Cerebellar nuclear complex (tissue), 1 donor: ENCODE measurements at places on chromosomes 12 and 14.

DNA sequence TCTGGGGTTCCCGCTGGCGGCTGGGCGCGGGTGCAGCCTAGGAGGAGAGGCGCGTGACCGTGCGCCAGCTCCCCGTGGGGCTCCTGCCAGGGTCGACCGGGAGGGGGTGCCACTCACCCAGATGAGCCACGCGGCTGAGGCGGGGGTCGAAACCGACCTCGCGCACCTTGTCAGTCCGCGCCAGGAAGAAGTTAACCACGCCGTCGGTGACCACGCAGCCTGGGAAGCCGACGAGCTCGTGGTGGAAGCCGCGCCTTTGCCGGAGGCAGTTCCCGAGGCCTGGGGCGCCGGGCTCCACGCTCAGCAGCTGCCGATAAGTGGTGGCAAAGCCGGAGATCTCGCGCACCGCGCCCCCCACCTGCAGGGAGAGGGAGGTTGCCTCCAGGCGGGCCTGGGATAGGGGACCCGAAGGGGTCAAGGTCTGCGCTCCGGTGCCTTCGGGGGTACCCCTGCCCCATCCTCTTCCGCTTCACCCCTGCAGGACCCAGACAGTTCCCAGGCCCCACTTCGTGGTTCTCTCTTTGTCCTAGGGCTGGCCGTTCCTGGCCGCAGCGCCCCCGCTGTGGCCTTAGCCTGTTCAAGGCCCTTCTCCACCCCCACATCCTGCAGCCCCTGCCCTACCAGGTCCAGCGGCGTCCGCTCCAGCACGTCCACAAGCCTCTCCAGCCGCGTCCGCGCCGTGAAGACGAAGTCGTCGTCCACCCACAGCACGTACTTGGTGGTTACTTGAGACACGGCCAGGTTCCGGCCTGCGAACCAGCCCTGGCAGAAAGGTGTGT, 5.3 kb downstream of the B4GALNT1 start:
- DNase-seq, result no peak

DNA sequence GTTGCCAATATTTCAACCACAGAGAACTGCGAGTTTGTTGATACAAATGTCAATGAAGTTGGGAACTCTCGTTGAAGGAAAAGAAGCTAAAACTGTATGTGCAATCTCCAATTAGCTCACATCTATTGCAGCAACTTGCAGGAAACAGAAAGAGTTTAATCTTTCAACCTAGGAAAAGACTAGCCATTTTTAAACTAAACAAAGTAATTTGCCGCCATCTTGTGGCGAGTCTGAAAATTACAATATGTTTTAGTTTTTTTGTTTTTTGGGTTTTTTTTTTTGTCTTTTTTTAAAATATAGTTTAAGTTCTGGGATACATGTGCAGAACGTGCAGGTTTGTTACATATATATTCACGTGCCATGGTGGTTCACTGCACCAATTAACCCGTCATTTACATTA, 131.2 kb upstream of the FOXG1 start:
- DNase-seq, result no peak

DNA sequence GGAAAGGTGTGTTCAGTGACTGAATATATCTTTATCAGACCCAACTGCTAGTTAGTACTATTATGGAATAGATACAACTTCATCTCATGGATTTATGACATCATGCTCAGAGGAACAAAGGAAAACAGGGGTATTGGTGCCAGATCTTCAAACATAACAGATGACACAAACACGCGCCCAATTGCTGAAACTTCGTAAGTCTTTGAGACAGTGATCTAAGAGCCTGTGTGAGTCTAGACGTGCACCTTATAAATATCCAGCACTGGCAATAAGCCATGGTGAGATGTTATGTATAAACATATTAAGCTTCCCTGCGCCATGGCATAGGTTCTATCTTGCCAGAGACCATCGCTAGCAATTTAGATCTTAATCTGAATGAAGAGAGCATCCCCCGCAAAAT, 42.2 kb upstream of the NR2C1 start:
- no peak for DNase-seq

- no peak for DNase-seq
Observed at GRCh38 chr12:119157978-119158377, 20.8 kb upstream of the HSPB8 start.

DNA sequence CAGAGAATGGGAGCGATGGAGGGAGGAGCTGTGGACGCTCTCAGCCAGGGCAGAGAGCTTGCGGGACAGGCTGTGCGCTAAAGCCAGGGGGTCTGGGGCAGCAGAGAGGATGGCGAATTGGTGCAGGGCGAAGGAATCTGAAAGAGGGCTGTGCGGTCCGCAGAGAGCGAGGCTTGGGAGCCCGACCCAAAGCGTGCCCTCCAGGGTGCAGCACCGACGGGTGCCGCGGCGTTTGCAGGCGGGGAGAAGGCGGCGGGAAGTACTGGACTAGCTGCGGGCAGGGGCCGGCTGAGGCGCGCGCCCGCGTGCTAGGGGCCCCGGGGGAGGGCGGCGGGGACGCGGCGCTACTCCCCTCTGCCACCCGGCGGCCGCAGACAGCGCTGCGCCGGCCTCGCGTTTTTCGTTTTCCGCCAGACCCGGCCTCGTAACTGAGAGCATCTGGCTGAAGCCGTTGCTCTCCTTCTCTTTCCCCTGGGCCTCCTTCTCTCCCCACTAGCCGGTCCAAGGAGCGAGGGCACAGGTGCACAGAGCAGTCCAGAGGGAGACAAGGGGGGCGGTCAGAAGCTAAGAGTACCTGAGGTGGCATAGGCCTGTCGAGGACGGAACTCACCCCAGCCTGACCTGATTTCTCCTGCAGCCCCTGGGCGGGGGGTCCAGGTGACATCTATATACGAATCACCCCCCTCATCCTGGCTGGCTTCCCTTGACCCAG, 24.9 kb downstream of the SLC6A12 start:
- DNase-seq, result peak; percentile 21

GRCh38 chr12:57098546-57098945, 9.6 kb downstream of the NAB2 start:
- no peak for DNase-seq

DNA sequence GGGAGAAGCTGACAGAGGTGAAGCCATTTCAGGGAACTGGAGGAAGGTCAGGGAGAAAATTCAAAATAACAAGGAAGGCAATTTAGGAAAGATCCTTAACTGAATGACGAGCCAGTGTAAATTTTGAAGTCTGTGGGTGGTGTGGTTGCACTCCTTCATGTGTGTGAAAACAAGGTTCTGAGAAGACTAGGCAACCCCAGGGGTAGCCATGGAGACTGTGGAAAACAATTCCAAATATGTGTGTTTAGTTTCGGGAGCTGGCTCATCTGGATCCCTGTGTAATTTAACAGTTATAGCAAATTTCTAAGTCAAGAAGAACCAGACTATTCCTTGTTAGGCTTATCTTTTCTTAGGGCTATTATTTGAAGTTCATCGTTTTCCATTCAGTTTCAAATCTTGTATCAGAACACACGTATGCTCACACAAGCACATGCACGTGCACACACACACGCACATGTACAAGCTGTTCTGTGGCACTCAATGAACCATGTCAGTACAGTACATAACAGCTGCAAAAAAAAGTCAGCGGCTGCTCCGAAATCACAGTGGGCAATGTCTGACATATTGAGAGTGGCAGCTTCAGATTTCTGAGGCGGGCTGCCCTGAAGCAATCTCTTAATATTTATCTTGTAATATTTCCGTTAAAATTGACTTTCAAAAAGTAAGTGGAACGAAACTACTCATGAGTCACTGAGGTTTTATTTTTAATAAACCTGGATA, 411.2 kb downstream of the AEBP2 start:
- DNase-seq, result no peak

GRCh38 chr14:50038398-50039119, 77.8 kb downstream of the VCPKMT start:
- no peak for DNase-seq

- no peak for DNase-seq
Observed at GRCh38 chr12:19273482-19274330, 144.2 kb downstream of the PLEKHA5 start.

GRCh38 chr12:121574025-121574424, 6.8 kb downstream of the KDM2B start:
- no peak for DNase-seq

- DNase-seq, result no peak
Observed at GRCh38 chr14:77187649-77188012, 6.0 kb downstream of the TMEM63C start.

DNA sequence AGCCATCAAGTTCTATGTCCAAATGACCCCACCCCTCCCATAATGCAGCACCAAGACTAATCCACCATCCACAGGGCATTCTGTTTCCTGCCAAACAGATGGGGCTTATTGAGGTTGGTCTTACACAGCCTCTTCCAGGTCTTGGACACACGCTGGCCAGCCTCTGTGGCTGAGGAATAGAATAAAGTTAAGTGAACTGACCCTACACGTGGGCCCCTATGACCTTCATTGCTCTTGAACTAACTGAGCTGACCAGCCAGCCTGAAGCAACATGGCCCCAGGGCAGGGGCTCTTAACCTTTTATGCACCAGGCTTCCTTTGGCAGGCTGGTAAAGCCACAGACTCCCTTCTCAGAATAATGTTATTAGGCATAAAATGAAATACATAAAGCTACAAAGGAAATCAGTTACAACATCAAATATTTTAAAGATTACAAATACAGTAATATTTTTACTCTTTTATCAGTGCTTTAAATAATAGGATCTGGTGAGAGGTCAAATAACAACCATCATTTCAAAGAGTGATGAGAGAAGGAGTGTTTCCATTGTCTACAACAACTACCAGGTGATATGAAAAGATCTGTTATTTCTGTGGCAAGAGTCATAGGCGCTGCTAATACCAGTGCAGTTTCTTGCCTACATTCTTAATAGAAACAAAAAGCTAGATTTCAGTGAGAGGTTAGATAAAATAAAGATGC, 192.9 kb upstream of the NUDT4 start:
- no peak for DNase-seq

- DNase-seq, result no peak
Observed at GRCh38 chr12:95738024-95738611, 52.4 kb downstream of the NTN4 start.

- no peak for DNase-seq
Observed at GRCh38 chr12:102021540-102022246, 40.1 kb downstream of the WASHC3 start.

GRCh38 chr14:59303216-59303615, 114.7 kb downstream of the DAAM1 start:
- DNase-seq, result no peak

DNA sequence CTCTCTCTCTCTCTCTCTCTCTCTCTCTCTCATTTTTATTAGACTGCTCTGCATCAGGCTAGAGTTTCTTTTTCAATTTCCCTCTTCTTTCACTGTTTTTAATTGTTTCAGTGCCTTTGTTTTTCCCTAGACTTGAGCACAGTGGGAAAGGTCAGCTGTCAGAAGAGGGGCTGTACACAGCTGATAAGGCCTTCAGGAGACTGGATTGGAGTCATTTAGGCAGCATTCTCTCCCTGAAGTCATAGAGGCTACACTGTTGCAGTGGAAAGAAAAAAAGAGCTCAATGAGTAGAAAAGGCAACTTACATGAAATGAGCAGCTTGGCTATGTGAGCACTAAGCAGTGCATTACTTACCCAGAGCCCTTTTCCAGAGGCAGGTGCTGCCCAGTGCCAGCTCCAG, 456.9 kb downstream of the NRXN3 start:
- DNase-seq, result no peak

DNA sequence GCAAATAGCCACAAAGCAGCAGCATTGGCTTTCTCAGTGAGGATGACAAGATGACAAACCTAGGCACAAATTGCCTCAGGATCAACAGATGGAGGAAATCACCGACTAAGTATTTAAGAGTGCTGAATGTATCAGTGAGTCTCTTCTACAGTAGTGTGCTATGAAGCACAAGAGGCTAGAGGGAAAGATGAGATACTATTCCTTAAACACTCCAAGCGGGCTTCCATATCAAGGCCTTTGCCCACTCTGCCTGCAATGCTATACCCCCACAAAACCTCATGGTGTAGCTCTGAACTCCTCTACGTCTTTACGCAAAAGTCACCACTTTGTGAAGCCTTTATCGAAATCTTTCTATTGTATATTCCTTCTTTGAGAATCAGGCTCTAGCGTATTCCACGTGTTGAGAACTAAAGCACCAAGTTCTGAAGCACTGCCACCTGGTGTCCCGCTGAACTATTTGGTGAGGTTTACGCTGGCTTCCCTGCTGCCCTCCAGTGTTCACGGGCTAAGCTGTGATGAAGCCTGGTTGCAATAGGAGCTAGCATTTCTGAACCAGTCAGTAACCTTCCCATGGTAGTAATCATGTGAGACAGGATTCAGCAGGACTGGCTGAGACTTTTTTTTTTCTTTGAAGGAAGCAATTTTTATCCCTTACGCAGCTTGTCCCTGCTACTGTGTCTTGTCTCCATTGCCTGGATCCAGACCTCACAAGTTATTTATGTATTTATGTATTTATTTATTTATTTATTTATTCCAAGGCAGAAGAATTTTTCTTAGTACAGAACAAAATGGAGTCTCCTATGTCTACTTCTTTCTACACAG, 426.5 kb upstream of the OR4E1 start:
- DNase-seq, result no peak

DNA sequence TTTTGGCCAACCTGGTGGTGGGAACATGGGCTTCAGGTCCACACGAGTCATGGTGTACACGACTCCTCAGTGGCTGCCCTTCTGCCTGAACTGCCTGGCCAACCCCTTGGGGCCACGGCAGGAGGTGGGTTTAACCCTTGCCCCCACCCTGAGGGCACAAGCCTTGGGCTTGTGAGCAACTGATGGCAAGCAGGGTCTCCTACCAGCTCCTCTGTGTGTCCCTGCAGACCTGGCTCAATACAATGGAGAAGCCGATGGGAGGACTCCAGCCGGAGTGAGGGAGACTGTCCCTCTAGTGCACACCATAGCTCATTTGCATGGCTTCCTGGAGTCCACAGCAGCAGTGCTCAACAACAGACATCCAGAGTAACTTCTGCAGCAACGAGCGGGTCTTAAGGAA, 28.0 kb downstream of the JAG2 start:
- DNase-seq, result no peak

GRCh38 chr14:84253326-84253725, 1276.6 kb upstream of the FLRT2 start:
- DNase-seq, result no peak

- no peak for DNase-seq
Observed at GRCh38 chr14:21275261-21275858, 4.5 kb upstream of the RPGRIP1 start.

DNA sequence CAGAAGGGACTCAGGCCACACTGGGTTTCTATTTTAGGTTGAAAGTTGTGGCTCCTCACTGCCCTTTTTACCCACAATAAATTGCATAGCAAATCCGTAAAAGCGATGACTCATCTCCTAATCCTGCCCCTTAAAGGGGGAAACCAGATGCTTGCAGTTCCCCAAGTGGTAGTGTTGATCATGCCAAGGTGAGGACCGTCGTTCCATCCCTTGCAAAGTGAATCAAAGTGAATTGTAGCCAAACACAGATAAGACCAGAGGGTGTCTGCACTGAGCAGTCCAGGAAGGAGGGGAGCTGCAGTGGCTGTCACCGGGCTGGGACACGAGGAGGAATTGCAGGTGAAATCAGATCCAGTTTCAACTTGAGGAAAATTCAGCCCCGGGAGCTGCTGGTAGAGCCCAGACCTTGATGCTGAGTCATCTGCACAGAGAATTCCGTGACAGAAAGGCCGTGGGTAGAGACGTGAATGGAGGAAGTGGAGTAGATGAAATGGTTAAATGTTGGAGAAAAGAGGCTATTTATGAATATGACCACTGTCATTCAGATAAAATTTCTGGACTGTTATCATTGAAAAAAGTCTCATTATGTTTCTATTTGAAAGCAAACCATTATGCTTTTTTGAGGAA, 44.2 kb upstream of the MMP17 start:
- no peak for DNase-seq
